T47D (cell line): ENCODE measurements at places on chromosomes 3 and 15.

- no peak for DNase-seq
Observed at GRCh38 chr3:72102112-72102616, 317.2 kb upstream of the PROK2 start.

DNA sequence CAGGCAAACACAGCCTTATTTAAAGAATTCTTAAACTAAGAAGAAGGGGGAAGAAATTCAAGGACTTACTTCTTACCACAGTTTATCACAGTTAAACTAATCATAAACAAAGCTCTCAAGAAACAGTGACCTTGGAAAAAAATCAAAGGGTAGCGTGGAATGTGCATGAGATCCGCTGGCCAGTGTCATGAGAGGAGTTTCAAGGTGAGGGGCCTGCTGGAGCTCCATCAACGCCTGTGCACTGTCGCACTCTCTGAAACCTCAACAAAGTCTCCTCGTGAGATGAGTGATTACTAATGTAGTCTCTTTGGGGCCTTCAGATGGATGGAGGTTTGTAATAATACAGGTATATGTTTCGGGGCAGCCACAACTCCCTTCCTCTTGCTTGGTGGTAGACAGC lies 28.4 kb upstream of the PRICKLE2 start:
- no peak for DNase-seq

DNA sequence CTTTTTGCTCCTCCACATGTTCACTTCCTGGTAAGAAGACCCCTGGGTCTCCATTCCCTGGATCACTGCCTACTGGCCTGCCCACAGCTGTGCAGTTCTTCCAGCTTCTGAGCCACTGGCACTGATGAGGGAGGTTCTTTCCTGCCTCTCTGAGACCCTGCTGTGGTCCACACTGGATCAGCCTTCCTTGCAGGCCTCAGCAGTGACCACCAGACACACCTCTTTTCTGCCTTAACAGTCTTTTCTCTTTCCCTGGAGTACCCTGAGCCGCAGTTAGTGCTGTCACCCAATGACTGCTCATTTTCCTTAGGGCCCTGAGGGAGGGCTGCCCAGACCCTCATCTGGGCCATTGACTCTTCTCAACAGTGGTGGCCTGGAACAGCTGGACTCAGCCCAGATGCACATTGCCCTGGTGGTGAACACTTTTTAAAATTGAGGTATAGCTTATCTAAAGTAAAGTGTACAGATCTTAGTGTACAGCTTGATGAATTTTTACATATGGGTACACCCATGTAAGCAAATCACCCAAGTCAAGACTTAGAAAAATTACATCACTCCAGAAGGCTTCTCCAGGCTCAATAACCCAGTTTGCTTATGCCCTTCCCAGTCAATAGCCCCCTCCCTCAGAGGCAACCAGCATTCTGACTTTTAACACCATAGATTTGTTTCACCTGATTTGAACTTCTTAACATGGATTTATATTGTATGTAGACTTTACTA lies 32.8 kb upstream of the C3orf80 start:
- no peak for DNase-seq

DNA sequence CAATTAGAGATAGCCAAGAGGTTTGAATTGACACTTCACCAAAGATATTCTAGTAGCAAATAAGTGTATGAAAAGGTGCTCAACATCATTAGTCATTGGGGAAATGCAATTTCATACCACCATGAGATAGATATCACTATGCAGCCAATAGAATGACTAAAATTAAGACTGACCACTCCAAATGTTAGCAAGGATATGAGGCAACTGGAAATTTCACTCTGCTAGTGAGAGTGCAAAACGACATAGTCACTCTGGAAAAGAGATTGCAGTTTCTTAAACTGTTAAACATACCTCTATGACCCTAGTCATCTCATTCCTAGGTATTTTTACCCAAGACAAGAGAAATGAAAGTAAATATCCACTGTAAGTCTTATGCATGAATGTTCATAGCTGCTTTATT lies 27.6 kb upstream of the SLC6A11 start:
- no peak for DNase-seq

DNA sequence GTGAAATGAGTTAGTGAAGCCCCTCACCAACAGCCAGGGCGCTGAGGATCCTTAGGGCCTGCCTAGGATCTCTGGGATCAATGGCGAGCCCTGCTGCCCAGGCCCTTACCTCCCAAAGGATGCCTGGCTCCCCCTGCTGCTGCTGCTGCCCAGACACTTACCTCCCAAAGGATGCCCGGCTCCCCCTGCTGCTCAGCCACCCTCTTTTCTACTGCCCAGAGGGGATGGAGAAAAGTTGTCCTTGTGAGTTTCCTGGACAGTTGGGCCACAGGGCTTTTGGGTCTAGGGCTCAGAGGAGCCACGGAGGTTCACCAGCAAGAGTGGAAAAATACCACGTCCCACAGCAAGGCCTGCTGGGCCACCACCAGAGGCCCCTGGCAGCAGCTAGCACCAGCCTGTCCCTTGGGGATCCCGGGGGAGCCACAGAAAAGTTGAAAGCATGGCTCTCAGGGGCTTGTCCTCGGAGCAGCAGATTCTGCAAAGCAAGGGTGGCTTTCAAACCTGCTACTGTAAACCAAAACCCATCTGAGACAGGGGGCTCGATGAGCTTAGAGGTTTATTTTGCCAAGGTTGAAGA lies 59.4 kb downstream of the SLC6A6 start:
- DNase-seq, result peak; percentile 87

GRCh38 chr3:187976365-187976900 lies 177.5 kb upstream of the LPP start:
- no peak for DNase-seq

DNA sequence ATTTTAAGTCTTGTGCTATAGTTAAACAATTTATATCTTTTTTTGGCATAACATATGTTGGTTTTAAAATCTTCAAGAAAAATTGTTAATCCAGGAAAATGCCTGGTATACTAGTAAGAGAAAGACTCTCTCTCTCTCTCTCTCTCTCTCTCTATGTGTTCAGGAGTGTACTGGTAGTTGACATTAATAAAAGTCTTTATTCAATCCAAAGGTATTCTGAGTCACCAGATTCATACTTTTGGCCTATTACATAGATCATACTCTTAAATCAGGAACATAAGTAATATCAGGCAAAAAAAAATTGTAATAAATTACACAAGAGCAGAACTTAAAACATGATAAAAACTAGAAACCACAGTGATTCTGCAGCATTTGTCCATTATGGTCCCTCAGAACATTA lies 70.2 kb downstream of the TFG start:
- DNase-seq, result no peak
